ENCODE measurements at places on chromosomes 1 and 21. TPM values are rescaled to one million over a fixed set of nuclear protein-coding genes. Genes with fewer than 3 reads are reported as not detected.

DNA sequence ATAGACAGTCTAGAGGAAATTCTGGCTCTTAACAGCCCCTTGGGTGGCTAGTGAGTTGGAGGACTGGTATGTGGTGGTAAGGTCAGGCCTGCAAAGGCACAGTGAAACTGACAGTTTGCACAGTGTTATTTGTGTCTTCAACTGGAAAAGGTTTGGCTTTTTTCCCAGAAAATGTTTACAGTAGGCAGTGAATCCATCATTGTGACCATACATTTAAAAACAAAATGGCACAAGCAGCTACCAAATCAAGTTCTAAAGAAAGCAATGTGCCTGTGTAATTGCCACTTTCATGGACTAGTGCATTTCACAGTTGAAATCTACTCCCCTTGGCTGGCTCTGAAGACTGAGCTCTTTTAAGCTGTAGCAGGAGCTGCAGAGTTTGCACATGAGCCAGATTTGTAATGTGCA lies 24.8 kb downstream of the ATPAF1 start:
- no peak for ATAC-seq

GRCh38 chr1:221284028-221284427 lies 404.8 kb downstream of the HLX start:
- no peak for ATAC-seq

Gene CLCNKB
- 0.20 TPM for total RNA-seq

DNA sequence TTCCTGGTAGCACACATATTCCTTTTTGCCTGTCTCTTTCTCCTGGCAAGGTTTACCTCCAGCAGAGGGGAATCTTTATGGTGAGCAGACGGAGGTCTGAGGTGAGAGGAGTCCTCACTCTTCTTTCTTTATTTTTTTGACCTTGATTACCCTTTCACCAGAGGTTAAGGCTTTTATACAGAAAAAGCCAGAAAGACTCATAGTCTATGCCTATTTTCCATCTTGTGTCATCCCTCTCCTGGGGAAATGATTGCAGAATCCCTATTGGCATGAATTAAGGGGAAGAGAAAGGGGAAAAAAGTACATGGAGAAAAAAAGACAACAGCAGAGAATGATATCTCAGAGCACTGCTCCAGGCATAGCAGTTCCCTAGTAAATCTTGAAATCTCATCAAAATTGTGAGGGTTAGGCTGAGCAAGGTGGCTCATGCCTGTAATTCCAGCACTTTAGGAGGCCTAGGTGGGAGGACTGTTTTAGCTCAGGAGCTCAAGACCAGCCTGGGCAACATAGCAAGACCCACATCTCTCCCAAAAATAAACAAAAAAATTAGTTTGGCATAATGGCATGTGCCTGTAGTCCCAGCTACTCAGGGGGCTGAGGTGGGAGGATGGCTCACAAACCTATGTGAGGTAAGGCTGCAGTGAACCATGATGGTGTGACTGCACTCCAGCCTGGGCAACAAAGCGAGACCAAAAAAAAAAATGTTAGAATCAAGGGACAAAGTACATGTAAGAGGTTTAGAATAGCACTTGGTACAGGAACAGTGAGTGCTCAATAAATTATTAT lies 1.2 kb upstream of the XPR1 start:
- ATAC-seq = no peak

GRCh38 chr21:45539796-45540600 lies 2.2 kb downstream of the SLC19A1 start:
- ATAC-seq = no peak

GRCh38 chr1:213381572-213382084 lies 330.6 kb downstream of the RPS6KC1 start:
- ATAC-seq = no peak

GRCh38 chr1:17594026-17594425 lies 54.5 kb downstream of the ARHGEF10L start:
- ATAC-seq = no peak

- peak; percentile 69 for ATAC-seq
Measured at GRCh38 chr1:222454782-222455181, 93.1 kb downstream of the HHIPL2 start.

- ATAC-seq = no peak
Measured at GRCh38 chr1:100607628-100608240, 69.8 kb downstream of the GPR88 start.

GRCh38 chr1:37945743-37946702 lies 830 bp downstream of the INPP5B start:
- ATAC-seq = peak; percentile 91

- no peak for ATAC-seq
Measured at GRCh38 chr1:235708390-235708962, 58.9 kb upstream of the GNG4 start.

DNA sequence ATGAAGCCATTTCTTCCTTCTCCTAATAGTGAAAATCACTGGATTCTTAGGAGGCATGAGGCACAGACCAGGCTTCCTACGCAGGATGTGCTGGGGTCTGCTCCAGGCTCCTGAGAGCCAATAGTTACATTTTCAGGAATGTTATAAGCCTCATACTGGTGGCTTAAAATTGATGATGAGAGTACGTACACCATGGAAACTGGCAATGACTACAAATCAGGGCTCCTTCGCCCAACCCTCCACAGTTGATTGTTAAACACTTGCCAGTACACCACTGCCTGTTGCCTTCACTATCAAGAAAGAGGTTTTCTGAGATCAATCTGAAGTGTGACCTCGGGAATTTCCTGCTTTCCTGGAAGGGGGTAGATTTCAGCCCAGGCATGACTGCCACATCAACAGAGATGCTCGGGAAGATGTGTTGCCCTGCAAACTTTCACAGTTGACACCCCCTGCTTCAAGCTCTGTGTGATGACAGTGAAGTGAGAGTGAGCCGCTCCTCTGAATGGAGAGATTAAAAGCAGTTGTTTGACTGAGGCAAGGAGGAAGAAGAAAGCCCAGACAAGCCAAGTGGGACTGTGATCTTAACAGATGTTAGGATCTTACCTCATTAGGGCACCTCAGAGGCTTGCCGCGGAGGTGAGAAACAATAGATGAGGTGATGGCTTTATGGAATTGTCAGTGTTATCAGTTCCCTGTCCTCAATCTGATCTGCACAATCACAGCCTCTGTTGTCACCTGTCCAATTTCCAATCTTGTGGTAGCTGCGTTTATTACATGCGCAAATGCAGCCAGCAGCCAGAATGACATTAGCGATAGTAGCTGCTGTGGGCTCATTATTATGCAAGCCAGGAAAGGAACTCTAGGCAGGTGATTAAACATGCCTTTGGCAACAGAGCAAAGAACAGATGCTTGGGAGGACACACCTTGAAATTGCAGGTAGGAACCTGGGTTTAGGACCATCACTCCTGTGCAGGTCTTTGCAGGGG lies 277.3 kb downstream of the KAZN start:
- ATAC-seq = no peak

DNA sequence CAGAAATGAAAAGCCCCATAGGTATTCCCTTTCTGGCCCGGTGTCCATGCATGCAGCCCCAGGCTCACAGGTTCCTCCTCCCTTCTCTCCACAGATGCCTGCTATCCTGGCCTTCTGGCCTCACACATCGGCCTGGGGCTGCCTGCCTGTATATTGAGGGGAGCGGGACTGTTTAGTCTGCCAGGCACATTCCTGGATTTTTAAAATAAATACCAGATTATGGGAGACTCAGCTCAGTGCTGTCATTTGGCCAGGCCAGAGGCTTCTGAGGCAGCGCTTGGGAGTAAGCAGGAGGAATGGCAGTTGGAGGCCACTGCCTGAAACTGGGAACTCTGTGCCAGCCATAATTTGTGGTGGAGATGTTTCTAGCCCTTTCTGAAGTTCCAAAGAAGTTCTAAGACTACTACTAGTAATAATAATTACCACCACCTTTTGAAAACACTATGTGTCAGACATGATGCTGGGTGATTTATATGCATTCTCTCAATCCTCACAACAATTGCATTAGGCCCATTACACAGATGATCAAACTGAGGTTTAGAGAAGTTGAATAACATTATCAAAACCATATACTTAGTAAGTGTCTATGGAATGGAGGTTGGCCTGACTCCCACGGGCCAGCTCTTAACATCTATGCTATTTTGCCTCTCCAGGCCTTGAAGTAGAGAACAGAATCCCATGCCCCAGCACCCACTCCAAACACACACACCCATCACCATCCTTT lies 107.6 kb downstream of the PLXNA2 start:
- no peak for ATAC-seq

Gene CCT3
- total RNA-seq = 196 TPM

DNA sequence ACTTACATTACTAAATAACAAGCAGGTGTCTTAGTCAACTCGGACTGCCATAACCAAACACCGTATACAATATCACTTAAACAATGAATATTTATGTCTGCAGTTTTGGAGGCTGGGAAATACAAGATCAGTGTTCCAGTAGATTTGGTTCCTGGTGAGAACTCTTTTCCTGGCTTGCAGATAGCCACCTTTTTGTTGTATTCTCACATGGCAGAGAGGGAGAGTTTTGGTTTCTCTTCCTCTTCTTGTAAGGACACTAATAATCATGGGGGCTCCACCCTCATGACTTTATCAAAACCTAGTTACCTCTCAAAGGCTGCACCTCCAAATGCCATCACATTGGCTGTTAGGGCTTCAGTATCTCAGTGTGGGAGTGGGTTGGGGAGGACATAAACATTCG lies 82.9 kb upstream of the CACYBP start:
- ATAC-seq = no peak

Gene C1QC
- total RNA-seq = 395 TPM

Gene ATP5PF
- total RNA-seq = 108 TPM

GRCh38 chr1:20035114-20035513 lies 34.9 kb upstream of the PLA2G5 start:
- no peak for ATAC-seq

GRCh38 chr1:84225646-84226045 lies 75.9 kb upstream of the SAMD13 start:
- ATAC-seq = no peak

GRCh38 chr1:7334475-7335035 lies 436.5 kb upstream of the VAMP3 start:
- ATAC-seq = no peak

Gene CHIA
- not detected for total RNA-seq

- ATAC-seq = peak; percentile 66
Measured at GRCh38 chr1:115067161-115067859, 22.0 kb downstream of the TSPAN2 start.

GRCh38 chr1:81424061-81424460 lies 376.7 kb upstream of the ADGRL2 start:
- no peak for ATAC-seq

- ATAC-seq = no peak
Measured at GRCh38 chr1:238895911-238896310, 490.5 kb upstream of the CHRM3 start.

Gene MIXL1
- not detected for total RNA-seq

- no peak for ATAC-seq
Measured at GRCh38 chr1:241499910-241500309, 19.6 kb downstream of the FH start.

Gene TLR5
- total RNA-seq = 3.5 TPM

- no peak for ATAC-seq
Measured at GRCh38 chr1:37478890-37479254, 4.5 kb downstream of the ZC3H12A start.

DNA sequence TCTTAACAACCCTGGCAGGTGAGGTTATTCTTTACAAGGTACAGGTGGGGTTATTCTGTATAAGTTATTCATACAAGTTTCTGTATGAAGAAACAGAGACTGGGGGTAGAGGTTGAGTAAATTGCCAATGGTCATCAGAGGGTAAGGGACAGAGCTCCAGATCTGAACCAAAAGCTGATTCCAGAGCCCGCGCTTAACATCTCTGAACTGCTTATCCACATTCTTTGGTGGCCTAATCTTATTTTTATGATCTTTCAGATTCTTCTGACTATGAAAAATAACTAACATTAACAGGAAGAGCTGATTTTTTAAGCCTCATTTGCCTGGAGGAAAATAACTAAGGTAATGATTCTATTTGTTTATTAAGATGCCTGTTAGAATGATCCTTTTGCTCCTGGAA lies 63.9 kb upstream of the BARHL2 start:
- no peak for ATAC-seq

GRCh38 chr1:218514689-218515088 lies 169.6 kb downstream of the TGFB2 start:
- ATAC-seq = no peak

Gene CSF3R
- total RNA-seq = 2.7 TPM

- ATAC-seq = no peak
Measured at GRCh38 chr21:39650801-39651200, 38.1 kb downstream of the B3GALT5 start.

Gene MCOLN3
- 3.2 TPM for total RNA-seq

- no peak for ATAC-seq
Measured at GRCh38 chr1:81703391-81703755, 97.4 kb upstream of the ADGRL2 start.

GRCh38 chr1:21607549-21608529 lies 61.3 kb downstream of the RAP1GAP start:
- ATAC-seq = peak; percentile 66

Gene GBP6
- total RNA-seq = 16.7 TPM

Gene APCS
- total RNA-seq = not detected

- no peak for ATAC-seq
Measured at GRCh38 chr21:33339135-33339534, 14.4 kb downstream of the IFNAR1 start.

Gene LPAR3
- 0.23 TPM for total RNA-seq

Gene ATP5PO
- 219 TPM for total RNA-seq

- ATAC-seq = peak; percentile 77
Measured at GRCh38 chr1:94983171-94983739, 56.3 kb upstream of the CNN3 start.

Gene PLA2G5
- 20.1 TPM for total RNA-seq

DNA sequence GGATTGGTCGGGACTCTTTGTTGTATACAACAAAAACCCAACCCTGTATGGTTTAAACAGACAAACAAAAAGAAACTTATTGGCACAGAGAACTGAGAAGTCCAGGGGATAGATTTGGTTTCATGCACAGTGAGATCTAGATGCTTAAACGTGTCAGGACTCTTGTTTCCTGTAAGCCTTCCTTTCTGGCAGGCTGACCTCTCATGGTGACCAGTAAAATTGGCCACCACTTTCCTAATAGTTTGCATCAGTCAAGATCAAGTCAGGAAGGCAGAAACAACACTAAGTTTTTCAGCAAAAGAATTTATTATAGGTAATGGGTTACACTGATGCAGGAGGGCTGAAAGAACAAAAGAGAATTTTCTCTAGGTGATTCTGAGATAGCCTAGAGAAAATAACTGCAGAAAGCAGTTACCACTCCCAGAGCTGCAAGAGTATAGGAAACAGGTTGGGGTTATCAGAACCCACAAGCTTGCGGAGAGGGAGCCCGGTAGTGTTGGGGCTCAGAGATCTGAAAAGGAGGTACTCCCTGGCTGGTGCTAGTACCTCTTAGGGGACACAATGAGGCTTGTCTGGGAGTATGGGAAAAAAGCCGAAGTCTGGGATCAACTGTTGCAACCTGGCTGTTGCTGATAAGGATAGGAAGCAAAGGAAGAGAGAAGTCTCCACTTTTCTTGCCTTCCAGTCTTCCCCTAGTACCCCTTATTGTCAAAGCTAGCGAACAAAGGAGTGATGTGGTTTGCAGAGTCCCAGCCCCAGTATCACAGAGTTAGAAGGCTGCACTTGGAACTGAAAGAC lies 21.4 kb downstream of the CITED4 start:
- no peak for ATAC-seq

GRCh38 chr1:59767119-59767518 lies 47.6 kb upstream of the HOOK1 start:
- ATAC-seq = no peak

- peak; percentile 90 for ATAC-seq
Measured at GRCh38 chr1:54121482-54122134, 31.2 kb downstream of the CDCP2 start.

Gene LINGO4
- not detected for total RNA-seq

GRCh38 chr1:150548632-150549495 lies at the start of gene ADAMTSL4:
Gene ADAMTSL4, plus strand, starts transcription at chr1:150549408. Its CDS starts 2,881 bp downstream, at chr1:150552289.
- peak; percentile 62 for ATAC-seq

Measured in gastroesophageal sphincter (tissue), 4 donors.